ENCODE measurements at places on chromosomes 5 and 9.

DNA sequence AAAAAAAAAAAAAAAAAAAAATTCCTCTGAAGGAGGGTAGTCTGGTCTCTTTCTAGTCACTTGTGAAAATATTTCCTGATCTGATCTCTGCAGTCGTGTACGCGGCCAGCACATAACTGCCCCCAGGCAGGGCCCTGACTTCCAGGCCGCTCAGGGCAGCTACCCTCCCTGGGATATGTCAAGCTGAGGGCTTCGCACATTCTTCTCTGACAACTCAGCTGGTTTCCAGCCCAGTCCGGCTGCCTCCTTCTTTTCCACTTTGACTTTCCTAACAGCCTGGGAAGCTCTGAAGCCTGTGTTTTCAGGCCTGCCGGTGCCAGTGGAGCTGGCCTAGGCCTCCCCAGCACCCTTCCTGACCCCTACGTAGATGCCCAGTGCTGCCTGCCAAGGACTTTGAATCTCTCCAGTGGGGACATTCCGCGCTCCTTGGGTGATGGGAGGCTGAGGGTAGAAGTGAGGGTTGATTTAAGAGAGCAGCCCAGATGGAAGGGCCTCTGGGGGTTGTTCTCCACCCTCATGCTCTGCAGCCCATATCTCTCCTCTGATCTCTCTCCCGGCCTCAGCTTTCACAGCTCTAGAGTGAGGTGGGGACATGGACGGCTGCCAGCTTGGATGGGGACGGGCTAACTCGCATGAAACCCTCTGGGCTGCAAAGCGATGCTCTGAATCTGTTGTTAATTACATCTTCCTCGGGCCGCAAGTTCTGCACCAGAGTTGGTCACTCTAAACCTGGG is 20.7 kb downstream of the COL5A1 start:
- no peak for DNase-seq

DNA sequence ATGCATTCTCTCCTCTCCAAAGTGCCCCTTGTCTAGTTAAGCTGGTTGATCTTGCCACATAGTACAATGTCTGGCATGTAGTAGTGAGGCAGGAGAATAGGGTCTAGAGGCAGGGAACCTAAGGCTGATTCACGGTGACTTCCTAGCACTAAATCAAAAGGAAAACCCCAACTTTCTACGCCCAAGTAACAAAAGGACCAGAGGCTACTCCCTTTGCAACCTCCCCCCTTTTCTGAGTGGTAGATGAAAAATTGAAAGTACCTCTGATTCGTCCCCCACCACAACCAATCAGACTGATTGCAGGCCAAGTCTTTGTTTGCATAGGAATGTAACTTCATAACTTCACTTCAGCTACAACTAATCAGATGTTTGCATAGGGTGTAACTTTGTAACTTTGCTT is 278.8 kb downstream of the PSAT1 start:
- no peak for DNase-seq

- no peak for DNase-seq
Measured at GRCh38 chr5:14310901-14311300, 167.8 kb downstream of the TRIO start.

GRCh38 chr9:87020169-87020950 is 73.1 kb upstream of the GAS1 start:
- no peak for DNase-seq

Data from epithelial cell of proximal tubule (primary cell).